Dermis microvascular lymphatic vessel endothelial cell (primary cell): ENCODE measurements at places on chromosomes 5 and 9. TPM values are rescaled to one million over a fixed set of nuclear protein-coding genes. Genes with fewer than 3 reads are reported as not detected.
A peak's percentile ranks its signal among the peaks of the same experiment; 100 is the strongest.

DNA sequence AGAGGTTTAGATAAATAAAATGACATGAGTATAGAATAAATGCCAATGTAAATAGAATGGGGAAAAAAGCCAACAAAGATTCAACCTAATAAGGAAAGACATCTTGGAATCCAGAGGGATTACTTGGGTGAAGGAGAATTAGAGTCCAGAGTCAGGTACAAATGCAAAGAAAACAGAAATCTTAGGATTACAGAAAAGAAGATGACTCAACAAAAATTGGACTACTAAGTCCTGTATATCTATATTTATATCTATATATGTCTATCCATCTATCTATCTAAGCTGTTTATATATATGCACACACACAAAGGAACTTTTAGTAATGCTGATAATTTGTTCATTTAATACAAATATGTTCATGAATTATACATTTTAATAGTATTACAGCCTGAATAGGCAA, 27.6 kb downstream of the FAM174A start:
- no peak for DNase-seq

GRCh38 chr5:158843305-158843704, 256.4 kb downstream of the EBF1 start:
- DNase-seq: no peak

DNA sequence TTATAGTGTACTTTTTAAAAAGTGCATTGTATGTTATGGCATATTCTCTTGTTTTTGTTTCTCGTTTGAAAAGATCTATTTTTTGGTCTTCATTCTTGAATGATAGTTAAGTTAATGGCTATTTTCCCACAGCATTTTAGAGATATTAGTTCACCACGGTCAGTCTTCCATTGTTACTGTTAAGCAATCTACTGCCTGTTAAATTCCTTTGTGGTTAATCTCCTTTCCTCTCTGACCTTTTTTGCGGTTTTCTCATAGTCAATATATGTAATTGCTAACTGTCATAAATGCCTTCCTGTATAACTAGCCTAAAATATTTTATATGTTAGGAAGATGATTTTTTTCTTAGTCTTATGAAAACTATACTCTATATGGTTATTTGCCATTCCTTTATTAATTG, 250.8 kb upstream of the FBXL7 start:
- peak; percentile 68 for DNase-seq

DNA sequence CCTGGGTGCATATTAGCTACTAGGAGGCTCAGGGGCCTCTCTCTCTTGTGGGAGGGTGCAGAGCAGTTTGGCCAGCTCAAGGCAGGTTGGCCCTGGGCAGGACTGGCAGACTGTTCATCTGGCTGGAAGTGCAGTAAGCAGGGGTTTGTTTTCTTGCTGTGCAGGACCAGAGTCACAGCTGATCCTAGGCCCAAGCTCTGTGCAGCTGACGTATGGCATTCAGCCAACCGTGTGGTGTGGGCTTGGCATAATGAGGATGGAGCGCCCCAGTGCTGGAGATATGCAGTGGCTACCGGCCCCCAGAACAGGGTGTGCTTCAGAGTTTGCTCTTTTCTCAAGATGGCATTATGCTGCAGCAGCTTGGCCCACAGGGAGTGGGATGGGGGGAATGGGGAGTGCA, 31.0 kb upstream of the PHF24 start:
- no peak for DNase-seq

DNA sequence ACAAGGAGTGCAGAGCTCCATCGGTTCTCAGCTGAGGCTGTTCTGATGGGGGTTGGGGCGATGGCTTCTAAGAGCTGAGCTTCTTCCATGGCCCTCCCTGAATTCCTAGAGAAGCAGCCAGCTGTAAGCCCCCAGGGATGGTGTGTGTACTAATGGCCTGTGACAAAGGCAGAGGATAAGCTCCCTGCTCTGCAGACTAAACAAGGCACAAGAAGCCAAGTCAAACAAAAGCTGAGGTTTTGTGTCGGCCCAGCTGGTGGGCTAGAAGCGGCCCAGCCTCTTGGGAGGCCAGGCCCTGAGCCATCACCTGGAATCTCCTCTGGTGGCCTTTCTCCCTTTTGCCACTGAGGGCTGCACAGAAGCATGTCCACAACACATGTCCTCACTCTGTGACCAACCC, 75.0 kb upstream of the XPA start:
- no peak for DNase-seq

DNA sequence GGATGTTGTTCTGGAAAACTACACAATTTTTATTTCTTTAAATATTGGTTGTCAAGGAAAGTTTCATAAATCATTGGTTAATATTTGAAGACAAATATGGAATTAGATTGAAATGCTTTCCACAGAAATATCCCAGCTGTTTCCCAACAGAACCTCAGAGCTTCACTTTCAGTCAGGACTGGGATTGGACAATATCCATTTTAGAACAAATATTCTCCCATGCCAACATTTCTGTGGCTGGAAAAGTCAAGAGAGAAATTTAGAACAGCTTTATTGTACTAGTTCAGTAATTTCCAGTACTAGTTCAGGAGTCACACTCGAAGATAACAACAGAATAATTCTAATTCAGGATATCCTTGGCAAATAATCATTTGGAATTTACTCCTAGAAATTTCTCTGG, 116.1 kb upstream of the TUT7 start:
- no peak for DNase-seq

- DNase-seq: no peak
These were observed 25.2 kb downstream of the AQP7 start for GRCh38 chr9:33377089-33377715.

- DNase-seq: peak; percentile 1
These were observed 37.6 kb upstream of the STX17 start for GRCh38 chr9:99868845-99869244.

DNA sequence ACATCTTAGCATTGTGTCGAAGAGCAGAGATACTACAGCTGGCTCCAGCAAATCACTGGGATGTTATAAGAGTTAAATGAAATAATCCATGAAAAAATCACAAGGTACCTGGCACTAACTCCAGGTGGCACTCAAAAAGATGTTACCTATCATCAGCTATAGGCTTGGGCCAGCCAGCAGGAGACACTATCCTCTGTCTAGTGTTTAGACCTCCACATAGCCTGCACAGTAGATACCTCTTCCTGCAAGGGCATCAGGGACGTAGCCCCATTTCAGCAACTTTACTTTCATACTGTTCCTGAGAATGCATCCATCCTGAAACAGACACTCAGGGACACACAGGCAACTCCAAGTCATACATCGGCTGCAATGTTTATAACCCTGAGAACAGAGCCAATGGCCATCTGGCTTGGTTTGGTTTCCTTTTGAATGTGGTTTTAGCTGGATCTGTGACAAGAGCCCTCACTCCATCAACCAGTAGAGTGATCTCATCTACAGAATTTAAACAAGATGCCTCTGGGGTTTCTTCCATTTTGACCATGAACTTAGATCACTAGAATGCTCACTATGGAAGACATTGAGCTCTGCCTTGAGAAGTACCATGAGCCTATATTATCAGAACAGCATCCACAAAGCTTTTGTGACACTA, 69.9 kb downstream of the TLE1 start:
- no peak for DNase-seq

DNA sequence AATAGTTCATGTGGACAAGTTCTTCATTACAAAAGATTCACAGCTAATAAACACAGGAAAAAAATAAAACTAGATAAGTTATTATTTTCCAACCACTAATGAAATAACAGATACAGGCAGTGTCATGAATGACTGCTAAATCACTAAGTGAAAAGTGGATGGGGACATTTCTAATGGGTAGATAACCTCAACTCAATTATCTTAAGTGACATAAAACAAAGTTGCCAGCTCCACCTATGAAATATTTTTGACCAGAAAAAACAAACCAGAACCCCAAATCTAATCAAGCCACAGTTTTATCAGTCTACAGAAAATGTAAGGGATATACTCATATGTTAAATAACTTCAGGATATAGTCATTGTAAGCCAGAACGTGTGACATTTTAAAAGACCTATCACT, 74.4 kb downstream of the AGTPBP1 start:
- DNase-seq: no peak

GRCh38 chr5:146390469-146390868, 51.8 kb downstream of the POU4F3 start:
- no peak for DNase-seq

Gene SLC46A2
- total RNA-seq: not detected in 2 replicates

Gene PCDHA1
- under 0.01 TPM in 1 of 2 replicates, not detected in the other for total RNA-seq

DNA sequence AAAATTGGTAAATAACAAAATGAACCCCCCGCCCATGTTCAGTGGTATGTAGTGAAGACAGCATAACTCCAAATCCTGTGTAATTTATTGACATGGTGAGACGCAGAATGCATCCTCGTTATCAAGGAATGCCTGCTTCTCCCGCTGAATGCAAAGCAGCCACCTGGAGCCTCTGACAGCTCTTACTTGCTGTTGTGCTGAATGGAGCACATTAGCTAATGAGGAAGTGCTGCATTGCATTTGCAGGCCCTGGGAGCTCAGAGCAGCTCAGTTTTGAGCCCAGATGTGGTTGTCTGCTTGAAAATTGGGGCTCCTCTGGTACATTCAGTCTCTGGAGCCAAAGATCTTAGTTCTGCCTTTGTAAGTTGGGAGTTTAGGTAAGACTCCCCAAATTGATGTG, 28.9 kb downstream of the PLAC8L1 start:
- no peak for DNase-seq

DNA sequence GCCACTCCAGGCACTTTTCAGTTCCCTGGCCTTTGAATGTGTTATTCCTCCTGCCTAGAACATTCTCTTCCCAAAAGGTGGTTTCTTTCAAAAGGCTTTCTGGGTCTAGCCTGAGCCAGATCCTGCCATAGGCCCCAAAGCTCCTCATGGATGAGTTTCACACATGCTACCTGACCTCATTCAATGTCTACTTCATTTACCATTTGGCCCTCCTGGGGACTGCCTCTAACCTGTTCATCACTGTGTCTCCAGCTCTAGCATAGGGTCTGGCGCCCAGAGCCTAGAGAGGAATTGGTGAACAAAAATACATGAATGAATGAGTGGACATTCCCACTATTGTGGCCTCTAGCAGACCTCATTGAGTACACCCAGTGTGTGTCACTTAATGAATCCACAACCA, 5.4 kb upstream of the P4HA2 start:
- DNase-seq: no peak

DNA sequence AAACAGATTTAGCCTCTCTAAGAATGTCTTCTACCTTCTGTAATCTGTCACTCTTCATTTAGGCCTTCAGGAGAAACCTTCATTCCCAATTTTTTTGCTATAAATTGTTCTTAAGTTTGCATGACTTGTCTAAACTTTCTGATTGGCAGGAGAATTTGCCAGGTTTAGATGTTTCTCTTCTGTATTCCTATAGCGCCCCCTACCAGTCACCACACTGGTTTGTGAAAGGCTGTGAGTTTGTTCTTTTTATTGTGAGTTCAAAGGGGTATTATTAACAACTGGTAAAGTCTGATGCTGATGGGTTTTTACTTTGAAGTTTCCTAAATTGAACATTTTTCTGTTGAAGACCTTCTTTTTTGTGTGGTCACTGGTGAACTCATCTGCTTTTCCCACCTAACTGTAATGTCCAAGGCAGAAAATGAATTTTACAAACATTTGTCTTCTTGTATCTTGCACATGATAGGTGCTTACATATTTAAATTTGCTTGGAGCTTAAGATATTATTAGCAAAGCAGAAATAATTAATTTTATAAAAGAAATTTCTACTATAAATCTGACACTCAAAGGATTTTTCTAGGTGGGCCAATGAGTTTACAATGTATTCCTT, 18.4 kb upstream of the F2RL2 start:
- DNase-seq: peak; percentile 57

Gene FAXDC2
- 5.0 and 14.4 TPM in 2 replicates for total RNA-seq

DNA sequence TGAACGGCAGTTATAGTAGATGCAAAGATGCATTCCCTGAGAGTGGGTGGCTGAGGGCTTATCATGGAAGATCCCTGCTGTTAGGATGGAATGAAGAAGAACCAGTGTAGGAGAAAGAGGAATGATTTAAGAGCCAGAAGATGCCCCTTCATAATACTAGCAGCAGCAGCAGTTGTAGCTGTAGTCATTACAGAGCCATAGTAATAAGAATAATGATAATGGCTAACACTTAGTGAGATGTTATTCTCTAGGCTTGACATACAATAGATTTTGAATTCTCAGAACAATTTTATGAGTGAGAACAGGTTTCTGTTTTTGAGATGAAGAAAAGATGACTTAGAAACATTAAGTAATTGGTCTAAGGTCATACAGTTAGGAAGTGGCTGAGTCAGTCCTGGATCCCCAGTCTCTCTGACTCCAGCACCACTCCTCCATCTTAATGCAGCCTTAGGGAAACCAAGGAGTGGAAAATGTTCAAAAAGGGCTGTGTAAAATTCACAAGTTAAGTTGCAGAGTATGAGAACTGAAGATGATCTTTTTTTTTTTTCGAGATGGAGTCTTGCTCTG, 459.4 kb upstream of the SGCD start:
- DNase-seq: no peak

- DNase-seq: peak; percentile 68
These were observed 88.8 kb downstream of the ANXA2R start for GRCh38 chr5:42951293-42951840.

DNA sequence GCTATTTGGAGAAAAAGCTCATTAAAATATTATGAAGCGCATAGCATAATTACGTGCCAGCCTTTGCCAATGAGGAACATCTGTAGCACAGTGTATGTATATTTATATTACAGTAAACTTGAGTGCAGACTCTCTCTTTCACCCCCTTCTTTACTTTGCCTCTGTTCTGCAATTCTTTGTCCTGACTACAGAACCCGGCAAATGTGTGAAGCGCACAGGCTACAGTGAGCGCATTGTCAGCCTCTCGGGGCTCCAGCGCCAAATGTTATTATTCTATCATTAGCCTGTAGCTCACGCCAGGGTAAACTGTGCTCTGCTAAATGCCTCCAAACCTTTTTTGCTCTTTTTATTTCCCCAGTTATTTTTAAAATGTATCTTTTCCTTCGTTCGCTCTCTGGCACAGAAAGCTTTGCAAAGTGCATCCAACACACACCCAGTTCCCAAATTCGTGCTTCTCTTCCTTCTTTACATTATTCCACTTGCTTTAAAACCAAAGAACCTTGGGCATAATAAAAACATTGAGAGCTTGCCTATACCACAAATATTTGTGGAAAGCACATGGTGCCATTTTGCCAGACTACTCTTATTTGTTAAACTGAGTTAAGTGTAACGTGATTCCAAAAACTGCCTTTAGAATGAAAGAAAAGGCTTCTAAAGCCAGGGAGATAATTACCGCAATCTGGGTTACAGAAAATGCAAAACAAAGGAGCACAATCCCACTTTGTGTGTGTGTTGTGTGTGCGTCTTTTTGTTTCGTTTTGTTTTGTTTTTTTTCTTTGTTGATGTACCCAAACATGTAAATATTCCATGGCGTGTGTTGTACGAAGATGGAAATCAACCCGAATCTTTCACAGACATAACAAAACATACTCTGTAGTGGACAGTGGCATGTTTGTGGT, 164.1 kb upstream of the MPDZ start:
- peak; percentile 53 for DNase-seq

Gene KCNMB1
- under 0.01 TPM in 1 of 2 replicates, not detected in the other for total RNA-seq

DNA sequence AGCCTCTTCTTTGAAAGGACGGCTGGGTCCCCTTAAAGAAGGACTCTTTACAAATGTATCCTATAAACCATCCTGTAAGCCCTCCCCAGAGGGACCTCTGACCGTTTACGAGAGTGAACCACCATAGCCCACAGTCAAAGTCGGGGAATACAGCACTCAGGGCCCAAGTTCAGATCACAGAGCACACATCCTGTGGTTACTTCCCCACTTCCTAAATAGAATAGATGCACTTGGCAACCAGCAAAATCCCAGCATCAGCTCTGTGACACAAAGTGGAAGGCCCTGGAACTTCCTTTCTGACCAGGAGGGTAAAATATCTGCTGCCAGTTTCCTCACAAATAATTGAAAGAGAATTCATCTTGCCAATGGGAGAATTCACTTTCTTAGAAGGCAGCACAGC, 6.9 kb upstream of the IGFBPL1 start:
- peak; percentile 43 for DNase-seq
